NCI-H526 treated with DMSO at 0.1 percent for 48 hours (cell line): ENCODE measurements at places on chromosomes 3 and 15.

- DNase-seq = no peak
These were observed 19.0 kb downstream of the FAH start for GRCh38 chr15:80171787-80172186.

GRCh38 chr3:150248116-150248887, 159.8 kb upstream of the TSC22D2 start:
- no peak for DNase-seq

DNA sequence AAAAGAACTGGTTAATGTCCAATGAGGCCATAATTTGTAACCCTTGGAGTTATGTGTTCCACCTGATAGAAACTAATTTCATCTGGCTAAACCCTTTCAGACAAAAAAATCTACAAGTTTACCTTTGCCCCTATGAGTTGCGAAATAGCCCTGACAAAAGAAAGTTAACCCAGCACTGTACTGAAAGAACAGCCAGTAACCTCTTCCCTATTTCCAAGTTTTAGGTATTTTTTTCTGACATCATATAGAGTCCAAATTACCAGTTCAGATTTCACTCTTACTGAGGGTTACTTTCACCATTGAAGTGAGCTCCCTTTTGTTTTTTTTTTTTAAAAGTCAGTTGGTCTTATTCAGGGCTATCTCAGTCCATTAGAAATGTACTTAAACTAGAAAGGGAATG, 42.8 kb upstream of the PTPRG start:
- DNase-seq = no peak

DNA sequence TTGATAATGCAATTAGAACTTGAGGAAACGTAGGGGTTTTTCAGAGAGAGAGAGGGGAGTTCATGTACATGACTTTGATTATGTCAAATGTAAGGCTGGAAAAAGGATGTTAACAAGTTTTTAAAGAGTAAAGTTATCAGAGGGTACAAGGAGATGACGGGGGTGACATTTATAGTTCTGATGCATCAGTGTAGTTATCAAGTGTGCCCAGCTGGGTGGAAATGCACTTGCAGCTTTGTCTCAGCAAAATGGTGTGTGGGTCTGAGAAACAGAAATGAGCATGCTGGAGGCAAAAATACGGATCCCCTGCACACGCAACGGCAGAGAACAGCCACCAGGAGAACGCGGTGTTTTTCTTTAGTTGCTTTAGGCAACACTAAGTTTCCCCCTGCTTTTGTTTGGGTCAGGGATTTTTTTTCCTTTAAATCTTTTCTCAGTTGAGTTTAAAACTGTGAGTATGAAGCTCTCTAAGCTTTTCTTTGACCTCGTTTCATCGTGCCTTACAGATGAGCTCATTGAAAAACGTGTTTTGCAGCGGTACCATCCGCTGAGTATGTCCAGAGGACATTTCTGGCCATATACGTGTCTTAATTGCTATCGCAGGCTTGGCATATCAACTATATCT, 205.4 kb downstream of the PDZRN3 start:
- no peak for DNase-seq

DNA sequence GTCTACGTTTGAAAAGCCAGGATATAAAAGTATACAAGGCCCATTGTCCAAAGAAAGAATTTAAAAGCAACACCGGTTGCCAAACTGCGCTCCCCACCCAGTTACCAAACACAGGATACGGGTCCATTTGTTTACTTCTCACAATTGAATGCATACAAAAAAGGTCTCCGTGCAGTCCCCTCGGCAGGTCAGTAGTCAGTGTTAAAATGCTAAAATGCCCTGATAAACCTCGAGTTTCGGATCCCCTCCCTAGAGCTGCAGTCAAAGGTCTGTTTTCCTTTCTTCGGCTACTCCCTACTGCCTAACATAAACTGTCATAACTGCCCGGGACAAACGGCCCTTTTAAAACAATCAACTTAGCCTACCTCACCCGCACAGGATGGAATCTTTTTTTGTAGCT, 534.6 kb downstream of the FOXP1 start:
- peak; percentile 34 for DNase-seq

GRCh38 chr3:24128199-24129005, 183.3 kb downstream of the NR1D2 start:
- DNase-seq = no peak

DNA sequence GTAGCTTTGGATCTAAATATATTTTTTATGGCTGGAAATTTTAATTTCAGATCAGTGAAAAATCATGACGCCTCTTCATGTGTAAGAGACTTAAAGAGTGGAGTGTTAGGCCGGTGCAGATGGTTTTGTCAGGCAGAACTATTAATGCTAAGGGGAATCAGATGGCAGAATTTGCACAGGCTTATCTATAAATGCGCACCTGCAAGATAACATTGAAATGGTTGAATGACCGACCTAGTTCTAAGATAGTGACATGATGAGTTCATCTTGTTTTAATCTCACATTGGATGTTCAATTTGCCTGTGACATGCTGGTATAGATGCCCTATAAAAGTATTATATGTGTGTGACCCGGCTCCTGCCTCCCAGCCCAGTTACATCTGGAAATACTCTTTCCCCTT, 340.6 kb downstream of the FEZF2 start:
- no peak for DNase-seq

DNA sequence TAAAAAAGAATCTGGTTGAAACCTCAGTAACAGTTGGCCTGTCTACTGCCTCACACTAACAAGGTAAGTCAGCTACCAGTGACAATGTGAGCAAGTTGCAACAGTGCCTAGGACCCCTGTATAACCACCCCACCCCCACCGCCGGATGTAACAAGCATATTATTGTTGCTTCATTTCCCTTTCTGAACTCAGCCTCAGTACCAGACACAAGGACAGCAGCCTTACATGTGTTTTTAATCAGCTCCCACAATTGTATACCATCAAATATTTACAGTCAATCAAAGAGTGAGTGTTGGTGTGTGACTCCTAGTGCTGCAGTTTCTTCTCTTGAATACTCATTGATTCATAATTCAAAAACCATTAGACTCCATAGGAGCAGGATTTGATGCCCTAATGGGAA, 96.4 kb downstream of the PYDC2 start:
- no peak for DNase-seq
